Neural progenitor cell (in vitro differentiated cells): ENCODE measurements at places on chromosomes 3 and 15. TPM values are rescaled to one million over a fixed set of nuclear protein-coding genes. Genes with fewer than 3 reads are reported as not detected.

Gene TRIM69
- 0.46 and 0.51 TPM in 2 replicates for total RNA-seq

Gene GATM
- total RNA-seq, result 21.3 and 21.4 TPM in 2 replicates

GRCh38 chr3:135807879-135808278, 157.6 kb upstream of the PPP2R3A start:
- H3K27me3 ChIP-seq, result no peaks in the 10 kb centered on the region
- peak; percentile 57 for DNase-seq
- H3K27ac ChIP-seq, result no peak overlapping the region
- no peaks in the 10 kb centered on the region for H3K36me3 ChIP-seq

Gene ADCY5
- 1.0 and 1.6 TPM in 2 replicates for total RNA-seq

- H3K27me3 ChIP-seq, result peaks cover 6% of the 10 kb centered on the region
- H3K27ac ChIP-seq, result no peak overlapping the region
- DNase-seq, result no peak
- no peaks in the 10 kb centered on the region for H3K4me1 ChIP-seq
Observed at GRCh38 chr15:75325922-75326321, 9.9 kb upstream of the COMMD4 start.

Gene ARL6IP5
- 50.5 and 72.4 TPM in 2 replicates for total RNA-seq

- H3K27me3 ChIP-seq, result no peaks in the 10 kb centered on the region
- H3K4me1 ChIP-seq, result peaks cover 5% of the 10 kb centered on the region
- no peak for DNase-seq
- H3K4me3 ChIP-seq, result no peak overlapping the region
- H3K27ac ChIP-seq, result no peak overlapping the region
Observed at GRCh38 chr3:54897028-54897711, 30.7 kb downstream of the LRTM1 start.

Gene MNS1
- total RNA-seq, result 3.0 and 6.2 TPM in 2 replicates

Gene ARGFX
- total RNA-seq, result not detected in 2 replicates

Gene BLM
- 35.2 and 58.0 TPM in 2 replicates for total RNA-seq

GRCh38 chr3:107855710-107856109, 235.1 kb downstream of the CD47 start:
- no peak overlapping the region for H3K4me3 ChIP-seq
- H3K27ac ChIP-seq, result no peak overlapping the region
- no peaks in the 10 kb centered on the region for H3K4me1 ChIP-seq
- no peaks in the 10 kb centered on the region for H3K27me3 ChIP-seq
- peak; percentile 25 for DNase-seq

GRCh38 chr3:172536505-172536904, 13.3 kb upstream of the TNFSF10 start:
- no peak for DNase-seq
- H3K36me3 ChIP-seq, result no peaks in the 10 kb centered on the region
- no peak overlapping the region for H3K4me3 ChIP-seq
- no peaks in the 10 kb centered on the region for H3K4me1 ChIP-seq
- H3K27me3 ChIP-seq, result no peaks in the 10 kb centered on the region

Gene FETUB
- not detected in 2 replicates for total RNA-seq

DNA sequence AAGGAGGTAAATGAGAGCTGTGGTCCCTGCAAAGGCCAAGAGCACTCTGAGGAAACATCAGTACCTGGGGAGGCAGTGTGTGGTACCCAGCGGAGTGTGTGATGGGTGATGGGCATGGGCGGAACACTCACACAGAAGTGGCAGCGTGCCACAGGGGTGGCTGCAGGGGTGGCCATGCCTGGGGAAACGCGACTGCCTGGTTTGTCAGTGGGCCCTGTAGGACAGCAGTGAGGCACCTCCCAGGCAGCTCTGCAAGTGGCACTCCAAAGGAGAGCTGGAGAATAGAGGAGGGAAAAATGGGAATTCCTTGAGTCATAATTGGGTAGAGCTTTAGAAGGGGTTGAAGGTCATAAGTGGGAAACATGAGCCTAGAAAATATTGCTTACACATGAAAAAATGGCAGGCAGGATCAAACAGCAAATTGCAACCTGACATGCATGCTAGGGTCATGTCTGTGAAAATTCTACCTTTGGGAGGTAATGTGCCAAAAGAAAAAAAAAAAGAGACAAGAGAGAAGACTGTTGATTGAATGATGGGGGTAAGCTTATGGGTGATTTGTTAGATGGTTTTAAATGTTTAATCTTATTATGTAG, 138.4 kb downstream of the RPLP1 start:
- no peaks in the 10 kb centered on the region for H3K36me3 ChIP-seq
- no peak overlapping the region for H3K4me3 ChIP-seq
- no peak overlapping the region for H3K27ac ChIP-seq
- peaks cover under 1% of the 10 kb centered on the region for H3K4me1 ChIP-seq

- H3K27ac ChIP-seq, result no peak overlapping the region
- peak; percentile 67 for DNase-seq
- no peaks in the 10 kb centered on the region for H3K27me3 ChIP-seq
- H3K4me1 ChIP-seq, result peaks cover 17% of the 10 kb centered on the region
- no peak overlapping the region for H3K4me3 ChIP-seq
Observed at GRCh38 chr3:193347521-193348501, 30.7 kb downstream of the ATP13A5 start.

DNA sequence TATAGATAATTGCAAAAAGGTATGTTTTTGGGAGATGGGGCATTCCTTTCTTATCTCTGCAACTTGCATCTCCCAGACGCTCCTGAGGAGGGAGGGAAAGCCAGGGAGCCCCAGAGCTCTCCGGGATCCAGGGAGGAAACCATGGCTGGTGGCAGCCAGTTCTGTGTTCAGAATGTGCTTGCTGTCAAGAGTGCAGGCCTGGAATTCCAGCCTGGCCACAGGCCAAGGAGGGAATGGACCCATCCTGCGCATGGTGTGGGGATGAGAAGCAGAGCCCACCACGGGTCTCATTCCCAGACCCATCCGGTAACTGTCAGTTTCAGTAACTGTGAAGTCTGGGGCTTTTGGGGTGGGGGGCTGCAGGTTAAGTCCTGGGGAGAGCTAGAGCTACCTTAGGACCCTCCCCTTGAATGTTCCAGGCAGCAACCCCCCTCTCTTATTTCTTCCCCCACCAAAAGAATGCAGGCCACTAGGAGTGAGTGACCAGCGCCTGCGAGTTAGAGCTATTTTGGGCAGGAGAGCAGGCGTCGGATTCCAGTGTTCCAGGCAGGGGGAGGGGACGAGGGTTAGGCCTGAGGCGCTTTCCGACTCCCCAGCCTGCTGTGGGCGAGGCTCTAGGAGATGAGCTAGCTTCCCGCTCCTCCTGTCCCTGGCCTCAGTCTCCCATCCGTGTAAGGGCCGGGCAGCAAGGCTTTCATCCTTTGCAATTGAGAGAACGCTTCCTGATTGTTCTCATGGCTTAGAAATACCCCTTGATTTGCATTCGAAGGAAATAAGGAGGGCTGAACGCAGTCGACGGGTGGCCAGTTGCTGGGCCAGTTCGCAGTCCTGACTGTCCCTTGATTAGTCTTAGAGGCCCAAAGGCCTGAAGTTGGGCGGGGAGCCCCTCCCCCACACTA, 781 bp upstream of the DAG1 start:
- H3K27me3 ChIP-seq, result no peaks in the 10 kb centered on the region
- H3K4me1 ChIP-seq, result peaks cover 34% of the 10 kb centered on the region
- peak overlapping the region; percentile 49 for H3K4me3 ChIP-seq
- no peaks in the 10 kb centered on the region for H3K36me3 ChIP-seq
- peak overlapping the region; percentile 93 for H3K27ac ChIP-seq

DNA sequence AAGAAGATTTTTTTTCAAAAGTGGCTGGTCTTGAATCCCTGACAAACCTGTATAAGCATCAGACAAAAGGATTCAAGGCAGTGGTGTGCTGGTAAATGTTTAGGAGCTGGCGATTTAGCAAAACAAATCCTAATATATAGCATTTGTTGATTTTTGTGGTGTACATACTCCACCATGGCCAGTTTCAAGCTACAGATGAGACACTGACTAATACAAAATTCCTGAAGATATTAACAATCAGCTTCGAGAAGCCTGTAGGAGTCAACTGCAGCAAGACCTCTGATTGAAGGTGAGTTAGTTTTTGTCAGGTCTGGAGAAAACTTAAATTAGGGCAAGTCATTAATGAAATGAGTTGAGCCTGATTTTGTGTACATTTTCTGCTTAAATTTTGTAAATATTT, 6.7 kb downstream of the STRIT1 start:
- no peak overlapping the region for H3K4me3 ChIP-seq
- no peaks in the 10 kb centered on the region for H3K36me3 ChIP-seq
- DNase-seq, result no peak

DNA sequence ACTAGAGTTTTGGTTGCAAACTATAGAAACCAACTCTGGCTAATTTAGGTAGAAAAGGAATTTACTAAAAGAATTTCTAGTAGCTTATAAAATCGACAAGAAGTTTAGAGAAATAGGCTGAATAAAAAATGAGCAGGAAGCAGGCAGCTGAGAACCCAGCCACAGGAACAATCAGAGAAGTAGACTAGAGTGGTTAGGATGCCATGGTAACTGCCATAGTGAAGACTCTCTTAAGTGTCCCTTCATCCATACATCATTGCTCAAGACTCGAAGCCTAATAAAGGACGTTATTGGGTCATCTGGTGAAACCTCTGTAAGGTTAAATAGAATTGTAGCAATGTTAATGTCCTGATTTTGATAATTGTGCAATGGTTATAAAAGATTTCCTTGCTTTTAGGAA, 13.8 kb downstream of the AVEN start:
- no peaks in the 10 kb centered on the region for H3K27me3 ChIP-seq
- no peak for DNase-seq
- no peaks in the 10 kb centered on the region for H3K4me1 ChIP-seq
- no peaks in the 10 kb centered on the region for H3K36me3 ChIP-seq

GRCh38 chr3:64244011-64244942, 19.0 kb upstream of the PRICKLE2 start:
- no peak overlapping the region for H3K27ac ChIP-seq
- DNase-seq, result no peak
- no peak overlapping the region for H3K4me3 ChIP-seq
- no peaks in the 10 kb centered on the region for H3K27me3 ChIP-seq
- peaks cover 28% of the 10 kb centered on the region for H3K4me1 ChIP-seq
- H3K36me3 ChIP-seq, result no peaks in the 10 kb centered on the region

- no peak overlapping the region for H3K27ac ChIP-seq
- no peaks in the 10 kb centered on the region for H3K36me3 ChIP-seq
- H3K4me3 ChIP-seq, result no peak overlapping the region
- H3K4me1 ChIP-seq, result no peaks in the 10 kb centered on the region
- no peaks in the 10 kb centered on the region for H3K27me3 ChIP-seq
Observed at GRCh38 chr3:188349933-188350332, 196.0 kb downstream of the LPP start.

GRCh38 chr15:56869573-56869972, 48.9 kb upstream of the TCF12 start:
- H3K27me3 ChIP-seq, result no peaks in the 10 kb centered on the region
- peak; percentile 57 for DNase-seq
- peaks cover 8% of the 10 kb centered on the region for H3K4me1 ChIP-seq
- H3K36me3 ChIP-seq, result no peaks in the 10 kb centered on the region

GRCh38 chr3:89955156-89955555, 847.7 kb downstream of the EPHA3 start:
- DNase-seq, result no peak
- H3K4me1 ChIP-seq, result no peaks in the 10 kb centered on the region
- H3K27ac ChIP-seq, result no peak overlapping the region
- no peaks in the 10 kb centered on the region for H3K27me3 ChIP-seq
- H3K36me3 ChIP-seq, result no peaks in the 10 kb centered on the region
- H3K4me3 ChIP-seq, result no peak overlapping the region

DNA sequence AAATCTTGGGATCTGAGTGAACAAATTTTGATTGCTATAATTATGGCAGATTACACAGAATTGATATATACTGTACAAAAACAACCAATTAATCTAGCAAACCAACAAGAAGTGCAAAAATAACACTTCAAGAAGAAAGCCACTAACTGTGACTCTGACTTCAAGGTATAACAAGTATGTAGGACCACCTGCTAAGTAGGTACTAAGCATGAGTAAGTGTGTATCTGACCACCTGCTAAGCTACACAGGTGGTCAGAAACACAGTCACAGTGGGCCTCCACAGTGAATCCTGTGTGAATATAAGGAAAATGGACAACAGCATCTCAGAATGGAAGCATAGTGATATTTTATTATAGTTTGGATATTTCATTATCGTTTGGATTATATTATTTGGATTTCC, 14.8 kb upstream of the PLSCR4 start:
- H3K27me3 ChIP-seq, result no peaks in the 10 kb centered on the region
- no peak overlapping the region for H3K27ac ChIP-seq
- no peak for DNase-seq
- H3K4me1 ChIP-seq, result no peaks in the 10 kb centered on the region
- H3K36me3 ChIP-seq, result no peaks in the 10 kb centered on the region

DNA sequence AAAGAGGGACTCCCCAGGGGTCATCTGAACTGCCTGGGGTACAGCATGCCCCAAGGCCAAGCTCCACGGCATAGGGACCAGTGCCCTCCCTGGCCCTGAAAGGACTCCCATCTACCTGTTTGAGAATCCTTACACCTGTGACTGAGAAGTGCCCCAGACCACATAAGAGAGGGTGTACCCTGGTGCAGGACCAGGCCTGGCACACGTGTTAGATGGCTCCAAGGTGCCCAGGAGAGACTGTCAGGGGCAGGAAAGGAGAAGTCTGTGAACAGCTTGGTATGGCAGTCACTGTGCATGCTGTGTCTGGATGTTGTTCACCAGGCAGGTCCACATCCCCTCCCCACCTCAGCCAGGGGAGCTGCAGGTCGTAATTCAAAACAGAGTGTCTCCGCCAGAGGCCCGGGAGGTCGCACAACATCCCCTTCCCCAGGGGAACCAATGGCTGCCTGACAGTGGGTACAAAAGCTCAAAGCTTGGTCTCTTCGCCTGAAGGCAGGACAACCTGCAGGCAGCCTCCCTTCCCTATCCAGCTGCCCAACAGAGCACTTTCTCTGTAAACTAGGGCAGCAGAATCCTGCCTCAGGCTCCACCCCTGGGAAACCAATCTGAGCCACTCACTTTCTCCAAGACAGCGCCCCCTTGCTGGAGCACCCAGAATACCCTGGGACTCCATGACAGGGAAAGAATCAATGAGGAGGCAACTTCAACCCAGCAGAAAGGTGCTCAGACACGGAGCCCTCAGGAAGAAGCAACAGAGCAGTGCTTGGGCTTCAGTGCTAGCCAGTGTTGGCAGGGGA, 3.9 kb downstream of the NUP210 start:
- peaks cover 12% of the 10 kb centered on the region for H3K27me3 ChIP-seq
- no peak overlapping the region for H3K27ac ChIP-seq
- no peaks in the 10 kb centered on the region for H3K36me3 ChIP-seq
- no peak overlapping the region for H3K4me3 ChIP-seq

- peak overlapping the region; percentile 83 for H3K4me3 ChIP-seq
- H3K4me1 ChIP-seq, result peaks cover 27% of the 10 kb centered on the region
- no peak overlapping the region for H3K27ac ChIP-seq
- H3K36me3 ChIP-seq, result no peaks in the 10 kb centered on the region
Observed at GRCh38 chr3:12965999-12966846, 107.0 kb downstream of the IQSEC1 start.

GRCh38 chr15:72110355-72110754, 7.6 kb downstream of the MYO9A start:
- no peak overlapping the region for H3K4me3 ChIP-seq
- no peaks in the 10 kb centered on the region for H3K36me3 ChIP-seq
- H3K27ac ChIP-seq, result no peak overlapping the region
- H3K4me1 ChIP-seq, result no peaks in the 10 kb centered on the region
- no peaks in the 10 kb centered on the region for H3K27me3 ChIP-seq
- DNase-seq, result no peak

GRCh38 chr3:72888546-72889309, 882 bp downstream of the GXYLT2 start:
- H3K27ac ChIP-seq, result no peak overlapping the region
- H3K4me3 ChIP-seq, result peak overlapping the region; percentile 61
- no peaks in the 10 kb centered on the region for H3K36me3 ChIP-seq
- H3K4me1 ChIP-seq, result peaks cover 41% of the 10 kb centered on the region
- H3K27me3 ChIP-seq, result peaks cover 77% of the 10 kb centered on the region
